Right renal cortex interstitium (tissue), 3 donors: ENCODE measurements at places on chromosomes 2 and 18.

DNA sequence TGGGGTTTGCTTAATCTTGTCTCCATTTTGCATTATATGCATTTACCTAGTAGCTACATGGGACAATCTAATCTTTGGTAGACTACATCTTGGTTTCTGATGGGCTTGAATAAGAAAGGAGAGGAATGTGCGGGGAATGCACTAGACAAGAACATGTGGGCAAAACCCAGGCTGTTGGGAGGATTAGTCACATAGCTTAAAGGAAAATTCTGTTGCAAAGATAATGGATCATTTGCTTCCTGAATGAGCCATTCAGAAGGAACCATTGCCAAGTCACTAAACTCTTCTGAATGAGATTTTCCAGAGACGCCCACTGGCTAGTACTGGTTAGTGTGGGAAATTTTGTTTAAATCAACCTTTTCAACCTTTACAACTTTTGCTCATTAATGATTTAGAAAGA is 84.8 kb downstream of the OSBPL6 start:
- DNase-seq = no peak

GRCh38 chr2:201484805-201485204 is 33.3 kb downstream of the STRADB start:
- no peak for DNase-seq

GRCh38 chr2:121577381-121577780 is 46.7 kb downstream of the RNU4ATAC start:
- no peak for DNase-seq

DNA sequence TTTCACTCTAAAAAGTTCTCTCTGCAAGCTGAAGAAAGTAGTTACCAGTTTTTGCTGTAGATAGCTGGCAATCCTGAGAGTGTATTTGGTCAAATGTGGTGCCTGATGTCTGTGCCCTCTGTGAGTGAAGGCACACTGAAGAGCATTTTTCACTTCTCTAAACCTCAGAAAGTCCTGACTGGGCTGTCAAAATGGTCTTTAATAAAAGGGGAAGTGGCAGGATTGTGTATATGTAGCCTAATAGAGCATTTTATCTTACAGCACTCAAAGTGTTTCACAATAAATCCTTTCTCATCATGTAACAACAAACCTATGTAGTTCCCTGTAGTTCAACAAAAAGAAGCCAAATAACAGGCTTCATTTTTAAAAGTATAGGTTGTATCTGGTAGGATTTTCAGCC is 1552.3 kb upstream of the SLC39A10 start:
- no peak for DNase-seq
